ENCODE measurements at places on chromosomes 4 and X. TPM values are rescaled to one million over a fixed set of nuclear protein-coding genes. Genes with fewer than 3 reads are reported as not detected.

The BGN gene
- 6.7 TPM for total RNA-seq

The EPHA5 gene
- 0.06 TPM for total RNA-seq

The FRAS1 gene
- 5.2 TPM for total RNA-seq

The HERC5 gene
- total RNA-seq, result 0.22 TPM

The PCDH19 gene
- total RNA-seq, result 0.76 TPM

The ADH1B gene
- 317 TPM for total RNA-seq

The GCNA gene
- total RNA-seq, result 0.35 TPM

The MAGEA3 gene
- total RNA-seq, result not detected

The SERTM2 gene
- total RNA-seq, result not detected

Data from esophagus squamous epithelium (tissue), 5 donors.